ENCODE measurements at places on chromosomes 7 and 10. TPM values are rescaled to one million over a fixed set of nuclear protein-coding genes. Genes with fewer than 3 reads are reported as not detected.

DNA sequence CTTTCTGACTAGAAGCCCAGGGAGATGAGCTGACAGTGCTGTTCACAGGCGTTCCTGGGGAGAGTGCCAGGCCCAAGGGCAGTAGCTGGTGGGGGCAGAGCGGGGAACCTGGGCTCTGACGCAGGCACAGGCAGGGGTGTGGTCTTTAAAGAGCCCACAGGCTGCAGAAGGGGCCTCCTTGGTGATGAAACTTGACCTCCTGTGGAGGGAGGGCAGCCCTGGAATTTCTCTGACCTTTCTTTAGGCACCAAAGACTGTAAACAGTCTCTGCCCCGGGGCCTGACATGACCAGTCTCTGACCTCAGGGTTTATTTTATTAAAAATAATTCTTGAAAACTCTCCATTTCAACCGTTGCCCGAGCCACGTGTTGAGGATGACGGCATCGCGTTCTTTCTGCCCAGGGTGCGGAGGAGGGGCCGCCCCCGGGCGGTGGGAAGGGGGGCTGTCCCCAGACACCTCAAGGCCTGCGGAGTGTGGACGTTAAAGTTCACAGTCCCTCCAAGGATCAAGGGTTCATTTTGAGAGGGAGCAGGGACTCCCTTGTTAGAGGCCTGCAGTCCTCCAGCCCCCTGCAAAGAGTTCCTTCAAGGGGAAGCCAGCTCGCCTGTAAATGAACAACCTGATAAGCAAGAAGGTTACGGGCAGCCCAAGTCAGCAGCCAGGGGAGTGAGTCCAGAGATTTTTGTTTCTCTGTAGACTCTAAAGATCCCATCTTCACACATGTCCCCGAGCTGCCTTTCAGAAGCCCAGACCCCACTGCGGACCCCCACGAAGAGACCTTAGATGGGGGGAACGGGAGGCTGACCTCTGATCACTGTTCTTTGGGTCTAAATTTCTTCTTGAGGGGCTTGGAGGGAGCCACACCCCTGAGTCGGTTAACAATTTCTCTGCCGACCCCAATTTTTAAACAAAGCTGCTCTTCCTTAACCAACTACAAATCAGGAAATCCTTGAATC, 128.9 kb downstream of the VIPR2 start:
- no peak overlapping the region for H3K4me3 ChIP-seq
- DNase-seq: peak; percentile 85
- no peaks in the 10 kb centered on the region for H3K27me3 ChIP-seq
- H3K4me1 ChIP-seq: peaks cover 4% of the 10 kb centered on the region

DNA sequence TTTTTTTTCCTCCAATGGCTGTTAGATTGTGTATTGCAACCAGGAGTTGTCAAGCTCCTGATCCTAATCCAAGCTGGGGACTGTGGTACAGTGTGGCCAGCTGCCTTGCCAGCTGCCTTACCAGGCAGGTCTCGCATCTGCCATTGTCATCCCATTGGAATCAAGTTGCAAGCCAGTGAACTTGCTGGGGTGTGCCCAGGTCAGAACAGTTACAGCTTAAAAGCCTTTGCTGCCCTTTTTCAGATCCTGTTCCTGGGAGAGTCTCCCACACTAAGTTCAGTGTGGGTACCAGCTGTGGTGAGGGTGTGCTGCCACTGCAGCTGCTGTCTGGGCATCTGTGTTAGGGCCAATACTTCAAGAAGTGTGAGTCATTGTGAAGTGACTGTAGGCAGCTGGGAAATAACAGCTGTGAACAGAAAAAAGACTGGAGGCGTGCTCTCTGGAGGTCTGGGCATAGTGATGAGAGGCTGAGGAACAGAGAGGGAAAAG, 72.8 kb downstream of the CCNY start:
- H3K36me3 ChIP-seq: no peaks in the 10 kb centered on the region
- no peaks in the 10 kb centered on the region for H3K4me1 ChIP-seq
- H3K27ac ChIP-seq: peak overlapping the region; percentile 0
- no peak for DNase-seq
- no peak overlapping the region for H3K4me3 ChIP-seq

The GPR158 gene
- not detected for total RNA-seq

The NODAL gene
- not detected for total RNA-seq

The DPYSL4 gene
- total RNA-seq: 1.5 TPM

All from uterus (tissue), 4 donors.